ENCODE measurements at places on chromosomes 2 and 18.

DNA sequence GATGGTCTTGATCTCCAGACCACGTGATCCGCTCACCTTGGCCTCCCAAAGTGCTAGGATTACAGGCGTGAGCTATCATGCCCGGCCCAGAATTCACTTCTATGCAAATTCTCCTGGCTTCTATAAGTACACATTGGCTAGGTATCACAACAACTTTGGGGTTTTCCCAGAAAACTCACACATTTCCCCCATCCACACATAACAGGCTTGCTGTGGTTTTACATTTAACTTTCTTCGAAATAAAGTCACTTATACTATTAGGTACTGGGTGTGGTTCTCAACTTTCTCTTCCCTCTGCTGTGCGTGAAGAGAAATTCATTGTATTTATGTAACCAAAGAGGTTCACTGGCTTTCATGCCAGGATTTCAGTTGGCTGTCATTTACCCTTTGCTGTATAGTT, 439.4 kb upstream of the CWC22 start:
- no peak for DNase-seq

- DNase-seq, result no peak
Measured at GRCh38 chr18:23861326-23861725, 153.2 kb upstream of the TTC39C start.

DNA sequence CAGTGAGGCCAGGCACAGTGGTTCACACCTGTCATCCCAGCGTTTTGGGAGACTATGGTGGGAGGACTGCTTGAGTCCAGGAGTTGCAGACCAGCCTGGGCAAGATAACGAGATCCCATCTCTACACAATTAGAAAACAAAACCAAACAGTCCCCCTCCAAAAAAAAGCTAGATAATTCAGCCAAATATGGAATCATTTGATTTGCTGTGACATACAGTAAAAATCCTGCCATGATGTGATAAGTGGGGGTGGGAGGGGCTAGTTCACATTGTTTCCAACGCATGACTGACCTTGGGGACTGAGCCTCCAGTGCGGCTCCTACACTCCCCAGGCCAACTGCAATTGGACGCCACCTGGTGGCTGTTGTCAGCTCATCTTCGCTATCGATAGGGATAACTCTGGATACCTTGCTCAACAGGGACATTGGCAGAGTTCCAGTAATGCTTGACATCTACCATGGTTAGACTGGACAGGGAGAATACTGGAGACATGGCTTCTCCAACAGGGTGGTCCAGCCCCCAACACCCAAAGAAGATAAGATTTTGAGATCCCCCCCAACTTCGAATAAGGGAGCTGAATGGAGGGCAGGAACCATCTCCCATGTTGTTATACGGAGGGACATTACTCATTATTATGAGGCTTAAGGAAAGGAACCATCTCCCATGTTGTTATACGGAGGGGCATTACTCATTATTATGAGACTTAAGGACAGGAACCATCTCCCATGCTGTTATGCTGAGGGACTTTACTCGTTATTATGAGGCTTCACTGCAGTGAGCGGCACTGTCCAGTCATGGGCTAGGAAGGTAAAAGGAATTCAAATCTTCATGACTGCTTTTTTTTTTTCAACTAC, 135.9 kb downstream of the TGIF1 start:
- peak; percentile 62 for DNase-seq

- no peak for DNase-seq
Measured at GRCh38 chr2:120293096-120294007, 40.7 kb downstream of the RALB start.

- DNase-seq, result no peak
Measured at GRCh38 chr2:171893196-171893823, 734 bp downstream of the SLC25A12 start.

DNA sequence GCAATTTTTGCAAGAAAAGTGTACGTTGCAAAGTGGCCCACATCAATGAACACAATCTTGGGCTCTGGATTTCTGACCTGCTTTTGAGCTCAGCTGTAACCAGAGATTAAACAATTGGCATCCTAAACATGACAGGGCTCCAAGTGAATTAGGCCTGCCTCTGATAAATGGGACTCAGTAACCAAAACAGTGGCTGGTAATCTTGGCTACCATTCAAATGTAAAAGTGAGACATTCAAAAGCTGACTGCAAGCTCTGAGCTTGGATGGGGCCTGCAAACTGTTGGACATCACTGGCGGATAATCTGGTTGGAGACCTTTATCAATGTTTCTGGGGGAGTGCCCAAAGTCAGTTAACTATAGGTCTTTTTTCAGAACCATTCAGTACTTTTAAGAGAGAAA, 160.7 kb downstream of the RAB3GAP1 start:
- DNase-seq, result no peak

GRCh38 chr2:27126252-27126710, 2.7 kb downstream of the ABHD1 start:
- no peak for DNase-seq

GRCh38 chr2:165687426-165688002, 106.5 kb downstream of the GALNT3 start:
- no peak for DNase-seq

DNA sequence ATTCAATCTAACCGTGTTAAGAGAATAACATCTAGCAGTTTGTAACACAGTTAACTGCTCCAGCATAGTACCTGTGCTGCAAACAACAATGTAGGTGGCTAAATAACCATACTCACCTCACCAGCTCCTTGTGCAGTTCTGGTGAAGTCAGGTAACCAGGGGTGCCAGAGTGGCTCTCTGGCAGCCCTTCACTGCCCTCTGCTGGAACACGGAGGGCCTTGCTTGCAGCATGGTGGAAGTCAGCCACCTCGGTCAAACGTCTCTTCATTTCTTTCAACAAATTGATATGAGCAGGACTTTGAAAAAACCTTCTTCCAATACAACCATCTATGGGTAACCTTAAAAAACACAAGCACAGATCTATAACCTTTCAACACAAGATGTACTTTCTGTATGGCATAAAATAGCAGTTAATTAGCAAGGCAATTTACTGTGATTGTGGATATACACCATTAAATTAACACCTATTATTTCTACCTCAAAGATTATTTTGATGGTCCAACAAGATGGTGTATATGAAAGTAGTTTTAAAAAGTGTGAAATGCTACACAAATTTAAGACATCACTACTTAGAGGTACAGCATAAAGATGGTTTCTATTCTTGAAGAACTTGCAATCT, 56.6 kb downstream of the EPG5 start:
- DNase-seq, result peak; percentile 54

DNA sequence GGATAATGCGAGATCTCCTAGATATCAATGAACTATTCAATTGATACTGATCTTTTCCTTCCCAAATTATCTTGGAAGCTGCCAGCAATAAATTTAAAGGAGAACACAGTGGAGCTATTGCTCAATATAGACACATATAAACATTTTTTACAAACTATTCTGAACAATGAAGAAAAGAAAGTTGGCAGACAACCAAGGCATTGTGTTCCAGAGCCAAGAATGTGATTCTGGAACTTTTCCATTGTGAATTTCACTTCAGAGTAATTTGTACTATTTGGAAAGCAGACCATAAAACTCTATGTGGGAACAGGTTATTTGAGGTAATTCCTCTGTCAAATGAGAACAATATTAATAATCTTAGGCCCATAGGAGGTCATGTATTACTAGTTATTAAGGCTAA, 588.2 kb downstream of the IRS1 start:
- DNase-seq, result no peak
